ENCODE measurements at places on chromosomes 11 and 22.
A peak's percentile ranks its signal among the peaks of the same experiment; 100 is the strongest.

- no peak for DNase-seq
Measured at GRCh38 chr11:27910186-27910931, 197.6 kb downstream of the KIF18A start.

DNA sequence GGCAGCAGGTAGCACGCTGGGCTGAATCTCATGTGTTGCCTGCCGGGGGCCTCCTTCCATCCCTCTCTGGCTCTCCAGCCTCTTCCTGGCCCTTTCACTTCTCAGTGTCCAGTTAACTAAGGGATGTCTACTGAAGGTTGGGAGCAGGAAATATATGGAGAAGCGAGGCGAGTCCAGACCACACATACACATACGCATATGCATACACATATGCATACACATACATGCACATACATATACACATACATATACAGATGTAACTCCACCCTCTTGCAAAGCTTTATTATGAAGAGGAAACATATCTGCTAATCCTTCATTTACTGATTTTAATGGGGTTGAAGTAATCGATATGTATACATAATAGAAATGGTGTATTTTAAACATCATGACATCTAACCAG is 636.1 kb upstream of the CCDC179 start:
- no peak for DNase-seq

DNA sequence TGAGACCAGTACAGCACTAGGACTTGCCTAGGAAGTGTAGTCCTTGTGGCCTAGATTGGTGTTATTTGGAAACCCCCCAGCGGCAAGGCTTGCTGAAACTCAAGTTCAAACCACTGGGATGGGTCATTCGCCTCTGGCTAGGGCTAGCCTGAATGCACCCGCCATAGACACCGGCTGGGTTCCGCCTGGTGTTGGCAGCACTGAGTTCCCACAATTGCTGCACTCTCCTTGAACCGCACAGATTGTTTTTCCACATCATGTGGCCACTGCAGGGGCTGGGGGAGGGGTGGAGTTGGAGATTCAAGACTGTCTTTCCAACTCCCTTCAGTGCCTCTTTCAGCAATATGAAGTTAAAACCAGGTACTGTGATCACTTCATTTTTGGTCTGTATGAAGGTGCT is 43.1 kb downstream of the CCDC73 start:
- no peak for DNase-seq

DNA sequence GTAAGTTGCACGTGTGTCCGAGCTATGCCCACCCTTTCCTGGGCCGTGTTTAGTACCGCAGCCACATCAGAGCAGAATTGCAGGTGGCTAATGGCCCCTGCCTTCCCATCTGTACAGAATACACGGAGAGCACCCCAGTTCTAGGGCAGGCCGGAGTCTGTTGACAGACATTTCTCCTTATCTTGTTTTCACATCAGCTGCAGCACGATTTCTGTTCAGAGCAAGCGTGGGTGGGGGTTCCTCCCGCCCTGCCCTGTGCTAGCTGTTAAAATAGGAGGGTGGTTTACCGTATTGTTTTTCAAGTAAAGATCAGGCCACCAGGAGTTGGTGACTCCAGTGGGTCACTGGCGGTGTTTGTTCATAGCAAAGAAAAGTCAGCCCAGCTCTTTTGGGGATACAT is 41.1 kb downstream of the UBASH3B start:
- DNase-seq, result peak; percentile 67

DNA sequence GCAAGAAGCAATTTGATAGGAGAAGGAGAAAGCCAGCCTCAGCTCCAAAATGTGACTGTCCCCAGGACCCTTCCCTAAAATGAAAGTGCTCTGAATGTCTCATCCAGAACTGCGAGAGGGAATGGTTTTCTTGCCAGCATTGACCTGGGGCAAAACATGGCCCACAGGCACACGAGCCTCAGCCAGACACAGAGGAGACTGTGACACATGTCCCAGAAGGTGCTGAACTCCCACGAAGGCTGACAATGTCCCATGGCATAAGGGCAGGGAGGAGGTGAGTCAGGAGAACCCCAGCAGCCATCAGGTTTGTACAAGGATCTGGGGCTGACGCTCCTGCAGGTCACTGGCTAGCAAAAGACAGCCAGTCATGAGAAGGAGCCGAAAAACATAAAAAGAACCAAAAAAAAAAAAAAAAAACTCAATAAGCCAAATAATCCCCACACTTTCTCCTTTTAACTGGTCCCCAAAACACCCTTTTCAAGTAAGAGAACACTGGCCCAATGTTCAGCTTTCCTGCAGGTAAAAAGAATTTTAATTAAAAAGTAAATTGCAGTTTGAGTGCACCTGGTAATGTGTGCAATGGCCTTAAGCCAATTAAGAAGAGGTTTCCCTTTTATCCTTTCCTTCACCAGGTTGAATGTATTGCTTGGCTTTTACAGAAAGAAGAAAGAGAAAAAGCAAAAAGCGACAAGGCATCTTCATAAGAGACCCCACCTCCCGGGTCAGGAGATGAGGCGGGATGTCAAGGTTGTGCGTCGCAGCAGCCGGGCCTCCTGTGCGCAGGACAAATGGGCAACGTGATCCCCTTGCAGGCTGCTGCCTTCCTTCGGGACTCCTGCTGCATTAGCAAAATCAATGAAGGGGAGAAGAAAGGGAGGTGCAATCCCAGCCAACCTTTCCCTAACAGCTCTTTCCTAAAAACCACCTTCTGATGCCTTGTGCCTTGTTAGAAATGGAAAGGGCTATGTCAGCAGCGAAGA is 43.6 kb downstream of the GALNT18 start:
- no peak for DNase-seq

GRCh38 chr22:27602390-27602789 is 199.2 kb downstream of the MN1 start:
- DNase-seq, result no peak

DNA sequence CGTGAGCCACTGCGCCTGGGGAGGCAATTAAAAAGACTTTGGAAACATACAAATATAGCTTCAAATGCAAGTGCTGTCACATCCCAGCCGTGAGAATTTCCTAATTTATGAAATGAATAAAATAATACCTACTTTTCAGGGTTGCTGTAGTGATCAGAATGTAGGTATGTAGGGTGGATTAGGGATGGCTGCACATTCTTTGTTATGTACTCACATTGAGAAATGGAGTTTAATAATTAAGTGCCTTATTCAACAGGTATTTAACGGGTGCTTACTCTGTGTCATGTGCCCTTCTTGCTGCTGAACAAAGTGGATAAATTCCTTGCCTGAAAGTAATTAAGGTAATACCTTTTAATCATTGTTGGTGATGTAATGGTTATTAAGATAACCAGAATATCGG is 37.0 kb downstream of the MMP7 start:
- no peak for DNase-seq

- no peak for DNase-seq
Measured at GRCh38 chr11:123238297-123238696, 43.2 kb upstream of the CLMP start.

DNA sequence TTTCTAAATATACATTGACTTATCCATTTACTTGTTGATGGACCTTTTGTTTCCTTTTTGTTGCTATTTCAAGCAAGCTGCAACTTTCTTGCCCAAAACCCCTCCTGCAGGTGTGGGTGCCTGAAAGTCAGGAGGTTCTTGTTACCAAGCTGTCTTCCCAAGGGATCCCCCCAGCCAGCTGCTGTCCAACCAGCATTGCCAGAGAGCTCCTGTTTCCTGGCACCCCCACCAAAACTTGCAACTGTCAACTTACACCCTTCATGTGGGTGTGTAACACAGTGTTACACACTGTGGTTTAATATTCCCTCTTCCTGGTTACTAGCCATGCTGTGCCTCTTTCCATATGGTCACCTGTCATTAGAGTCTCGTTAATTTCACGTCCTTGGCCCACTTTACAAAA is 1.6 kb upstream of the KRTAP5-1 start:
- no peak for DNase-seq

DNA sequence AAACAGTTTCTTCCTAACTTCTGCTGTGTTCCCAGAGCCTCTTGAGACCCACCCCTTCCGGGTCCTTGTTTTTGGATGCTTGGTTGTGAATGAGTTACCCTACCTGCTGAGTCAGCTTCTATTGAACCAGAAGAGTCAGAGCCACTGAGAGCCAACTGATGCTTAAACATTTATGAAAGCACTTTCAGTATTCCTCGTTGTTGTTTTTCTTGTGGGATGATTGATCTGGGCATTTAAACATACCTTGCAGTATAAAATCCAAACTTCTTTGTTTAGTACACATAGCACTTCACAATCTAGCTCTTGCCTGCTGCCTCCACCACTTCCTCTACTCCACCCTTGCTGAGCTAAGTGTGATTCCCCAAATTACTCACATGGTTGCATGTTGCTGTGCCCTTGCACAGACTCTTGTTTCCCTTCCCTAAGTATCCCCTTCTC is 5.5 kb downstream of the PRSS23 start:
- peak; percentile 92 for DNase-seq

DNA sequence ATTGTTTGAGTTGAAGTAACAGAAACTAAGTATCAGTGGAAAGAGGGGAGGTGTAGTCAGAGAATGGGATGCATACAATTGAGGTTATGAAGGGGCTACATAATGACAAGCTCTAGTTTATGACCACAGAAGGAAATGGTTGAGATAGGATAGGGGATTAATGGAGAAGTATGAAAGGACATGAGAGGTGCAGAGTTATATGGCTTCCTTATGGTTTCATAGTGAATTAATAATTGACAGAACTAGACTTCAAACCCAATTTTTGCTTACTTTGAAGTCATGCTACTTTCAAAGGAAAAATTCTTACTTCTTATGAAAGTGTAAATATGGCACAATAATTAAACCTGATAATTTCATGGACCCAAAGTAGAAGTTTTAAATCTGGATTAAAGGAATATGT is 340.3 kb upstream of the LRRC4C start:
- DNase-seq, result no peak

GRCh38 chr11:28566339-28567089 is 458.3 kb downstream of the METTL15 start:
- no peak for DNase-seq

DNA sequence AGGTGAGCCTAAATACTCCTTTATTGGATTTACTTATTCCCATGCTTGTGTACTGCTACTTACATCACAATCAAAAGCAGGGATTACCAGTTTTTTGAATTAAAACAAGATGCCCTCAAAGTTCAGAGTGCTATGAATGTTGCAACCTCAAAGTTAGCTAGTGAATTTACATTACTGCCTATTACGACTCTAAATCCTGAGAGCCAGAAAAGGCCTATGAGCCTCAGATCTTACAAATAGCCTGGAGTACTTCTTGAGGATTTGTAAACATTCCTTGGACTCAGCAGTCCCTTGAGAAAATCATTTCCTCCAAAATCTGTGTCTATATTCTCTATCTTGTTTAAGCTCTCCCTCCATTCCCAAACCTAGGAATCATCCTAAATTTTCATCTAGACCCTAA is 25.5 kb downstream of the CHORDC1 start:
- DNase-seq, result no peak

DNA sequence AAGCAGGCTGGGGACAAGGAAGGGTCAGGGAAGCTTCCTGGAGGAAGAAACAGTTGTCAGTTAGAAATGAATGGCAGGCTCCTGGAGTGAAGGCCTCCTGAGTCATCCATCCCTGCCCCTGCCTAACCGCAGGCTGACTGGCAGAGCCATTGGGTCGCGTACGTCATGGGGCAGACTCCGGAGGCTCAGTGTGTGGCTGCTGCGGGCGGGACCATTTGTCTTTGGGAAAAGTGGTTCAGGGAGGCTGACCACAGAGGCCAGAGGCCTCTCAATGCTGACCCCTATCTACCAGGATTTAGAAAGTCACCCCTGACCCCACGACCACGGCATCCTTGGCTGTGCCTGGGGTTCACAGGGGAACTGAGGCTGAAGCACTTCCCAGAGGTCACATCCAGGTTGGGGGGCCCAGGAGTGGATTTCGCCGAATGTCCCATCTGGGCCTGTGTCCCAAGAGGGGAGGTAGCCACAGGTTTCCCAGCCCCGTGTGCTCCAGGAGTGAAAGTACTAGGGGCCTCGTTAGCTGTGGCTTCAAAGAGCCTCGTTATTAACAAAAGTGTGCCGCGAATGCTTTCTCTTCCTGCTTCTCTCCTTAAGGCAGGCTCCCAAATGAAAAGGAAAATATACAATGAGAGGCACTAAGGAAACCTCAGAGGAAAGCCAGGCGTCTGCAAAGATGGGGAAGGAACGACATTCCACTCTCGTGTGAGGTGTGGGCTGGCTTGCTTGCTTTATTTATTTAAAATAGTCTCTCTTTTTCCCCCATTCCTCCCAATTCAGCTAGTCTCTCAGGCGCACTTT is 58.9 kb downstream of the FLRT1 start:
- DNase-seq, result no peak

DNA sequence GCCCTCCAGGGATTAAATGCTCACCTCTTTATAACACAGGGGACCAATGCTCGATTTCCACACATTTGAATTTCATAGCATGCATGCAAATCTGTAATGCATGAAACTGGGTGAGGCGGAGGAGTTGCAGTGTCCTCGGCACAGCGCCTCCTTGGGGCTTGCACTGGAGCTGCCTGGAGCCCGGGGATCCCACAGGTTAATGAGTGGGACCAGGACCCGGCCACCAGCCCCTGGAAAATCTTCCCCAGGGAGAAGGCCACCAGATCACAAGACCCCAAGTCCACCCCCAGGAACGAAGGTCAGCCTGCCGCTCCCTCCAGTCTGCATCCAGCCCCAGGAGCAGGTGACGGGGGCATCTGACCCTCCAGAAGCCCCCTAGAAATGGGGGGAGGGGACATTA is 119.1 kb downstream of the MN1 start:
- no peak for DNase-seq

GRCh38 chr22:40334899-40335298 is 11.4 kb upstream of the ADSL start:
- no peak for DNase-seq

- no peak for DNase-seq
Measured at GRCh38 chr11:707817-708420, 1.9 kb downstream of the EPS8L2 start.

- DNase-seq, result no peak
Measured at GRCh38 chr11:61927501-61927900, 10.1 kb upstream of the RAB3IL1 start.

GRCh38 chr11:111336062-111336461 is 37.7 kb downstream of the POU2AF3 start:
- DNase-seq, result no peak

- DNase-seq, result no peak
Measured at GRCh38 chr22:25125693-25126357, 73.8 kb upstream of the CRYBB3 start.

DNA sequence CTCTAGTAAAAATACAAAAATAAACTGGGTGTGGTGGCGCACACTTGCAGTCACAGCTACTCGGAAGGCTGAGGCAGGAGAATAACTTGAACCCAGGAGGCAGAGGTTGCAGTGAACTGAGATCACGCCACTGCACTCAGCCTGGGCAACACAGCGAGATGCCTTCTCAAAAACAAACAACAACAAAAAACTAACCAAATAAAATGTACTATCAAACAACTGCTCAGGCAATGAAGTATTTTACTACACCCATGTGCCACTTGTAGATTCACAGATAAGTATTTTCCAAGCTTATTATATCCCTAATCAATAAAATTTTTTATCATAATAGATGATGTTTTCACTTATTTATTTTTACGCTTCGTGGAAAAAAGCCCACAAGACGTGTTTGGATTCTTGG is 924 bp downstream of the C11orf65 start:
- no peak for DNase-seq

DNA sequence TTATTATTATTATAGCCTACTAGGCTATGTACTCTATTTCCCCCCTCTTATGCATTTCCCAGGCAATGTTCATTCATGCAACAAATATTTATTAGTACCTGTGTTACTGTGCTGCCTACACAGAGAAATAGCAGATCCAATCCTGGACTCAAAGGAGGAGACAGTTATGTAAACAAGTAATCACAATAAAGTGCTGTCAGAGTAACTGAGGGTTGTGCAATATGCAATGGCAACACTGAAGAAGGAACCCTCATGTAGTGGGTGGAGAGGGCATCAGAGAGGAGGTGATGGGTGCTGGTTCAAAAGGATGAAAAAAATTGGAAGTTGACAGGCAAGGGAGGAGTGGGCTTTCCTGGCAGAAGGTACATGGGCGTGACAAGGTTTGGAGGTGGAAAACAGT is 886 bp upstream of the P4HA3 start:
- no peak for DNase-seq

All from T-helper 2 cell (primary cell).